Fibroblast of lung (primary cell): ENCODE measurements at places on chromosomes 6 and 20.

- H3K4me3 ChIP-seq: no peak within 1 kb of the TSS
These were observed at the start of gene COL9A1 for GRCh38 chr6:70303034-70303525. Gene COL9A1 (minus strand): TSS chr6:70303084. CDS start chr6:70302924, 160 bp downstream.

- H3K36me3 ChIP-seq: no peaks in the 10 kb centered on the region
- H3K27ac ChIP-seq: no peak overlapping the region
- no peaks in the 10 kb centered on the region for H3K27me3 ChIP-seq
- H3K4me1 ChIP-seq: peaks cover 3% of the 10 kb centered on the region
These were observed 39.0 kb upstream of the ARMC2 start for GRCh38 chr6:108809211-108809610.

DNA sequence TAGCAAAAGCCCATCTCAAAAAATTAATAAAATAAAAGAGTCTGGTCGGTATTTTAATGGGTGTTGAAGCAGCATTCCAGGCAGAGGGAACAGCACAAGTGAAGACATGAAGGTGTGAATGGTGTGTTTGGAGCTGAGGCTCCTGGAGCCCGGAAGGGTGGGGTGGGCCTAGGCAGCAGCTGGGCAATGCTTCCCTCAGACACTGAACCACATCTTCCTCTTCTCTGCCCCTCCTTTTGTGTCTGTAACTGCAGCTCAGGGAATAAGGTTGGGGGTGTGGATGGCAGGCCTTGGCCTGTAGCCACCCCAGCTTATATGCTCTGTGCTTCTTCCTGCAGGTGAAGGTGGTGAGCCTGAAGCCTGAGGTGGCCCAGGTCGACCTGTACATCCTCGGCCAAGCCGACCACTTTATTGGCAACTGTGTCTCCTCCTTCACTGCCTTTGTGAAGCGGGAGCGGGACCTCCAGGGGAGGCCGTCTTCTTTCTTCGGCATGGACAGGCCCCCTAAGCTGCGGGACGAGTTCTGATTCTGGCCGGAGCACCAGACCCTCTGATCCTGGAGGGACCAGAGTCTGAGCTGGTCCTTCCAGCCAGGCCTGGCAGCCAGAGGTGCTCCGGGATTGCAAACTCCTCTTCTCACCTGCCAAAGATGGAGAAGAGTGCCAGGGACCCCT, 26.6 kb downstream of the POFUT1 start:
- H3K4me3 ChIP-seq: no peak overlapping the region
- peaks cover 20% of the 10 kb centered on the region for H3K36me3 ChIP-seq
- no peaks in the 10 kb centered on the region for H3K4me1 ChIP-seq
- no peak overlapping the region for H3K27ac ChIP-seq
- no peaks in the 10 kb centered on the region for H3K27me3 ChIP-seq

- H3K27me3 ChIP-seq: no peaks in the 10 kb centered on the region
- DNase-seq: no peak
- no peaks in the 10 kb centered on the region for H3K36me3 ChIP-seq
- H3K4me1 ChIP-seq: no peaks in the 10 kb centered on the region
These were observed 211.6 kb downstream of the SLC24A3 start for GRCh38 chr20:19423900-19424620.

- no peaks in the 10 kb centered on the region for H3K4me1 ChIP-seq
- no peaks in the 10 kb centered on the region for H3K27me3 ChIP-seq
- H3K27ac ChIP-seq: no peak overlapping the region
- no peak overlapping the region for H3K4me3 ChIP-seq
These were observed 157.2 kb upstream of the COL21A1 start for GRCh38 chr6:56404599-56404998.

DNA sequence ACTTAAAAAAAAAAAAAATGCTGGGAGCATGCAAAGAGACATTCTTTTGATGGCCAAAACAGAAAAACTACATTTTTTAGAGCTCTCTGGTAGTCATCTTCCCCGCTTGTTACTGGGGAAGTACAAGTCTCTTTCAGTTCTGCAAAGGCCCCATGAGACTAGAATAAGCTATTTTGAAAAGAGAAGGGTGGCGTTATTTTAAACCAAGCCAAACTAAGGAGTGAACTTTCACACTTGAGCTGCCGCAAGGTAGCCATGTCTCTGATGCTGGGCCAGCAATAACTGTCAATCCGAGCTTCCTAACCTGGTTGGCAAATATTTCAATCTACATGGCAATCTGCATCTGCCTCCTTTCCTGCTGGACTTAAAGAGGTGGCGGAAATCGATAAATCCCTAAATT, 96.7 kb downstream of the L3MBTL3 start:
- no peaks in the 10 kb centered on the region for H3K36me3 ChIP-seq
- H3K27me3 ChIP-seq: no peaks in the 10 kb centered on the region
- no peak overlapping the region for H3K27ac ChIP-seq
- no peak for DNase-seq

- no peak overlapping the region for H3K27ac ChIP-seq
- no peak for DNase-seq
- H3K4me3 ChIP-seq: no peak overlapping the region
- H3K4me1 ChIP-seq: no peaks in the 10 kb centered on the region
- H3K27me3 ChIP-seq: no peaks in the 10 kb centered on the region
These were observed 46.6 kb downstream of the FAM50B start for GRCh38 chr6:3895805-3896204.

- no peaks in the 10 kb centered on the region for H3K36me3 ChIP-seq
- H3K4me3 ChIP-seq: no peak overlapping the region
- H3K27ac ChIP-seq: no peak overlapping the region
- H3K4me1 ChIP-seq: peaks cover 12% of the 10 kb centered on the region
- no peak for DNase-seq
These were observed 361.0 kb downstream of the CD83 start for GRCh38 chr6:14478381-14479225.

DNA sequence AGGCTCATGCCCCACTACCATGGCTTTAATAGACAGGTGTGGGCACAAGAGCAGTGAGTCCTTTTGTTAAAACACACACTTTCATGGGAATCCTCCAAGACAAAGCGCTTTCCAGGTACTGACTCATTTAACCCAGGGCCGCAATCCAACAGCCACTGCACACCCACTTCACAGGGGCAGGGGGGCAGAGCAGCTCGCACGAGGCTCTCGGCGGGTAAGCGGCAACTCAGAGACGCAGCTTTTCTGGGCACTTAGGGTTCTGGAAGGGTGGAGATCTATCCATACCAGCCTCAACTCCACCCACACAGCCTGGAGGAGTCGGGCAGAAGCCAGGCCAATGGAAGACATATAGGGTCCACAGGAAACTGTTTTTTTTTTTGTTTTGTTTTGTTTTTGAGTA, 28.6 kb downstream of the PSMG4 start:
- DNase-seq: no peak
- no peaks in the 10 kb centered on the region for H3K36me3 ChIP-seq
- H3K27ac ChIP-seq: no peak overlapping the region
- H3K4me1 ChIP-seq: peaks cover under 1% of the 10 kb centered on the region
- H3K27me3 ChIP-seq: no peaks in the 10 kb centered on the region
- H3K4me3 ChIP-seq: no peak overlapping the region

GRCh38 chr20:6818033-6818808, 50.7 kb downstream of the BMP2 start:
- H3K4me3 ChIP-seq: no peak overlapping the region
- no peak for DNase-seq
- no peaks in the 10 kb centered on the region for H3K27me3 ChIP-seq
- no peaks in the 10 kb centered on the region for H3K4me1 ChIP-seq

GRCh38 chr6:50404643-50405042, 308.7 kb upstream of the TFAP2D start:
- no peak overlapping the region for H3K4me3 ChIP-seq
- no peaks in the 10 kb centered on the region for H3K36me3 ChIP-seq
- no peaks in the 10 kb centered on the region for H3K4me1 ChIP-seq
- DNase-seq: no peak
- no peak overlapping the region for H3K27ac ChIP-seq

DNA sequence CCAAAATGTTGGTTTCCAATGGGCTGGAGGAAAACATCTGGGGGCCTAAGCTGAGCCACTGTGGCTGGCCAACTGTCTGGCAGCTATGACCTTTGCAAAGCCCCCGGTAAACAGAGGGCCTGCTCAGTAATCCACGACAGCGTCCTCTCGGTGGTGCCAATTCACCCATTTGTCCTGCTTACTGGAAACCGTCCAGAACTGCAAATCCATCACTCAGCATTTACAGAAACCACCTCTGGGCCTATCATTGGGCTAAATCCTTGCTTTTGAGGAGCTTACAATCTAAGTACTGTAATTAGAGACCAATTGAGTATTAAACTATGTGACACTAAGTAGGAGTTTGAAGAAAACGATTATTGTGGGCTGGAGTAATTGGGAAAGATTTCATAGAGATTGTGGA, 31.0 kb downstream of the ADAT2 start:
- no peaks in the 10 kb centered on the region for H3K4me1 ChIP-seq
- DNase-seq: no peak
- no peak overlapping the region for H3K27ac ChIP-seq
- no peaks in the 10 kb centered on the region for H3K36me3 ChIP-seq
- no peaks in the 10 kb centered on the region for H3K27me3 ChIP-seq
- no peak overlapping the region for H3K4me3 ChIP-seq

DNA sequence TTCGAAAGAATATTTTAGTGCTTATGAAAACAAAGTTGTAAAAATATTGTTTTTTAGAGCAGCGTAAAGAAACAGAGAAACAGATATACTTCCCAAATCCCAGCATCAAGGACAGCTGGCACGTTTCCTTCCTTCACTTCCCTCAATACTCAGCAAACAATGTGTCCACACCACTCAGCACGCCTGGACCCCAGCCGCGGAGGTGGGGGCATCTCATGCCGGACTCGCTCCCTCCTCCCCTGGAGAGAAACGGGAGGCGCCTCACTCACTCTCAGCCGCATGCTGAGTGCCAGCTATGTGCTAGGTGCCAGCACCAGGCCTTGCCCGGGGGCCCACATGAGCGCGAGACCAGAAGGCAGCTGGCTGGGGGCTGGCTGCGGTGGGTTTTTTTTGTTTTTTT, 34.7 kb downstream of the SLC2A4RG start:
- H3K36me3 ChIP-seq: no peaks in the 10 kb centered on the region
- H3K4me1 ChIP-seq: peaks cover 4% of the 10 kb centered on the region
- no peak for DNase-seq
- no peaks in the 10 kb centered on the region for H3K27me3 ChIP-seq
- H3K27ac ChIP-seq: no peak overlapping the region
- no peak overlapping the region for H3K4me3 ChIP-seq

DNA sequence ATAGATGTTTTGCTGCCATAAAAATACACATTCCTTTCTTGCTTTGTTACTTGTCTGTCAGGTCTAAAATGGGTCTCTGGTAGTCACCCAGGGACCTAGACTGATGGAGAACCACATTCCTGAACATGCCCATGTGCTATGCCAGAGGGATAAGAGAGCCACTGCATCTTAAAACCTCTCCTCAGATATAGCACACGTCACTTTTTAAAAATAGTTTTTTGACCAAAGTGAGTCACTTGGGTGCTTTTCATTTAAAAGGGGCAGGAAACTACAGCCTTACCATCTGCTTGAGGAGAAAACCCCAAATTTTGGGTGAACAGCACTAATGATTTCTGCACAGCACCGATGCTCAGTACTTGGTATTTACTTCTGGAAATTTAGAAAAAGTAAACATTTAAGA, 197.8 kb downstream of the OGFRL1 start:
- DNase-seq: peak; percentile 75
- no peak overlapping the region for H3K4me3 ChIP-seq
- H3K27me3 ChIP-seq: no peaks in the 10 kb centered on the region
- no peaks in the 10 kb centered on the region for H3K36me3 ChIP-seq
- H3K27ac ChIP-seq: no peak overlapping the region

- no peaks in the 10 kb centered on the region for H3K36me3 ChIP-seq
- H3K27ac ChIP-seq: no peak overlapping the region
- H3K27me3 ChIP-seq: no peaks in the 10 kb centered on the region
- DNase-seq: no peak
These were observed 355.4 kb downstream of the CDC5L start for GRCh38 chr6:44742828-44743372.

DNA sequence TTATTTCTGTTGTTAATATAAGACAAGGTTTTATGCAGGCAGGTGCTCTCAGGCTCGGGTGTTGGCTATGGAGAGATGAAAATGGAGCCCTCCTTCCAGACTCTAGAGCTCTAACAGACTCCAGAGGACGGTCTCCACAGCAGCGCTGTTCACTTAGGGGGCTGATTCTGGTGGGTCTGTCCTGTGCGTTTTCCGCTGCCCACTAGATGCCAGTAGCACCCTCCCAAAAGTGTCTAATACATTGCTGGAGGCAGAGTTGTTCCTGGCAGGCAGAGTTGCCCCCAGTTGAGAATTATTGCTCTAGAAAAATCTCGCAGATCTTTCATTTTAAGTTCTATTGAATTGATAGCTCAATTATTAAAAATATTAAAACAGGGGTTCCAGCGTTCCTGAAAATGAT, 109.9 kb downstream of the MAP3K4 start:
- H3K27ac ChIP-seq: no peak overlapping the region
- peaks cover 3% of the 10 kb centered on the region for H3K36me3 ChIP-seq
- peaks cover 4% of the 10 kb centered on the region for H3K4me1 ChIP-seq

DNA sequence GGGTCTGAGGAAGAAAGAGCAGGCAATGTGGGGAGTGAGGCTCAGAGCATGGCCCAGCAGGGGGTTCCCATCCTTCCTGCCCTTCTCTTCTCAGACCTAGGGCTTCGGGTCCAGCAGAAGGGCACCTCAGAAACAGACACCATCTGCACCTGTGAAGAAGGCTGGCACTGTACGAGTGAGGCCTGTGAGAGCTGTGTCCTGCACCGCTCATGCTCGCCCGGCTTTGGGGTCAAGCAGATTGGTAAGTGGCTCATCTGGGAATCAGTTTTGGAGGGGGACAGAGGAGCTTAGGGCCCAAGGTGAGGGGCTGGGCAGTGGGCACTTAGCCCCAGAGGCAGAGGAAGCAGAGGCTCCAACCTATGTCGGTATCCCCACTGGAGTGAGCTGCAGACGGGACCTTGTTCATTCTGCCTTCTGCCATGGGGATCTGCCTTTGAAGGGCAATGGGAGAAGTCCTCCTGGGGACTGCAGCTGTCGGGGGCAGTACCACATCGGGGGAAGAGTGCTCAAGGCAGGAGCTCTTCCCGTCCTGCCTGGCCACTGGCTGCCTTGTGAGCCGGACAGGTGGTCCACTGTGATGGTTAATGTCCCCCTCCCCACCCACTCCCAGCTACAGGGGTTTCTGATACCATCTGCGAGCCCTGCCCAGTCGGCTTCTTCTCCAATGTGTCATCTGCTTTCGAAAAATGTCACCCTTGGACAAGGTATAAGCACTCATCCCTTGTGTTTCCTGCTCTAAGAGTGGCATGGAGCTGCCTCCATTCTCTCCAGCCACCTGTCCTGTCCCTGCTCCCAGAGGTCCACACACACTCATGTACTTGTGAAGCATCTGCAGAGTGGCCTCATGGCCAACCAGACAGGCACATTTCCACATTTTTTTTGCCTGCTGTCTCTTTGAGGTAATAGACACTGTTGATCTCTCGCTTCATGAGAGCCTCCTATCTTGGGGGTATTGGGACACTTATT, 4.7 kb downstream of the CD40 start:
- no peaks in the 10 kb centered on the region for H3K27me3 ChIP-seq
- H3K36me3 ChIP-seq: no peaks in the 10 kb centered on the region
- no peaks in the 10 kb centered on the region for H3K4me1 ChIP-seq
- DNase-seq: no peak

GRCh38 chr20:51310216-51310615, 232.3 kb downstream of the NFATC2 start:
- no peak for DNase-seq
- H3K4me1 ChIP-seq: no peaks in the 10 kb centered on the region
- H3K27me3 ChIP-seq: no peaks in the 10 kb centered on the region
- no peaks in the 10 kb centered on the region for H3K36me3 ChIP-seq
- no peak overlapping the region for H3K4me3 ChIP-seq
- H3K27ac ChIP-seq: no peak overlapping the region

GRCh38 chr6:30889921-30890645, 5.8 kb downstream of the DDR1 start:
- no peak overlapping the region for H3K27ac ChIP-seq
- H3K4me1 ChIP-seq: peaks cover 13% of the 10 kb centered on the region
- H3K36me3 ChIP-seq: peaks cover 4% of the 10 kb centered on the region
- H3K4me3 ChIP-seq: no peak overlapping the region
- peak; percentile 52 for DNase-seq

- H3K4me3 ChIP-seq: no peak overlapping the region
- no peaks in the 10 kb centered on the region for H3K4me1 ChIP-seq
- H3K36me3 ChIP-seq: no peaks in the 10 kb centered on the region
- H3K27ac ChIP-seq: no peak overlapping the region
- H3K27me3 ChIP-seq: no peaks in the 10 kb centered on the region
These were observed 88.2 kb upstream of the BHLHE23 start for GRCh38 chr20:63094767-63095499.
